Esophagus squamous epithelium (tissue), 5 donors: ENCODE measurements at places on chromosomes 7 and 10.

GRCh38 chr10:79583488-79584024 is 23.3 kb upstream of the SFTPA2 start:
- DNase-seq = no peak

GRCh38 chr7:101947899-101948298 is 130.5 kb downstream of the CUX1 start:
- no peak for DNase-seq

DNA sequence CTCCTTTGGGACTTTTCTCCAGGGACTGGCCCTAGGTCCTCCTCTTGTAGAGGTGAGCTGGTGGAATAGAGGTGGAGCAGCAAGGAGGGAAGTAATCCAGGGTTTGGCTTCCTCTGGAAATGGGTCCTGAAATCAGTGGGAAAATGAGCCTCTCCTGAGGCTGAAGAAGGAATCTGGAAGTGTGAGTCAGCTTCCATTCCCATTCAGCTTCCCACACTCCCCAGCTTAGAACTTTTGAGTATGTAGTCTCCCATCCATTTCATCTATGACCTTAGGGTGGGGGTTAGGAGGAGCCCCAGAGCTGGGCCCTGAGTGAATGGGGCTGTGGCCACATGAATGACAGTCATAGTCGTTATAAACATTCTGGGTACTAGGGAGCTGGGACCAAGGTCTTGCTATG is 17.7 kb downstream of the LDB1 start:
- no peak for DNase-seq

DNA sequence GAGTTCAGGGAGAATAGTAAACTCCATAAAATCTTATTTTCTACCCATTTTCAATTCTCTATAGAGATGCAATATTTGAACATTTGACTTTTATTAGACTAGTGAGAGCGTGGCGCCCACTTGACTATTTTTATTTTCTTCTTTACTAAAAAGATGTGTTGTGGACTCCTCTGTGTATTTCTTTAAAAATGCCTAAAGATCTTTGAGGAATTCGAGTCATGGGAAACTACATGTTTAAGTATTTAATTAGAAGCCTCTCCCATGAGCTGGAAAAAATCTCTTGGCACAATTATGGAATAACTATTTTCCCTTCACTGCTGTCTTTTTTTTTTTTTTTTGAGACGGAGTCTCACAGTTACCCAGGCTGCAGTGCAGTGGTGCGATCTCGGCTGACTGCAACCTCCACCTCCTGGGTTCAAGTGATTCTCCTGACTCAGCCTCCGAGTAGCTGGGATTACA is 124.2 kb downstream of the ARHGAP12 start:
- DNase-seq = no peak

- no peak for DNase-seq
Observed at GRCh38 chr7:139762886-139763285, 14.9 kb downstream of the HIPK2 start.

GRCh38 chr10:129402459-129402858 is 64.6 kb upstream of the MGMT start:
- DNase-seq = no peak

- DNase-seq = no peak
Observed at GRCh38 chr10:6135039-6135438, 46.2 kb downstream of the RBM17 start.

DNA sequence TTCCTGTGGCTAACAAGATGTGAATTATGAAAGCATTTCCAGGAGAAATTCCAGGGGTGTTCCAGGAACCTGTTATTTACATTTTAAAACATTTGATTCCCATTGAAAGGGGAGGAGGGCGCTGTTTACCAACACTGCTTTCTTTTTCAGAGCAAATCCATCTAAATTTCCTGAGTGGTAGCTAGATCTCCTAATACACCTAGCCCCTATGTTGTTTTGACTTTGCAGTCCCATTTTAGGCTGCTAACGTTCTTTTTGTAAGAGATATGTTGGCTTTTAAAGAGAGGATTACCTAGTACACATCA is 130.8 kb downstream of the TCF7L2 start:
- DNase-seq = no peak

GRCh38 chr10:86413046-86413728 is 46.6 kb upstream of the GRID1 start:
- no peak for DNase-seq

- DNase-seq = no peak
Observed at GRCh38 chr10:54854389-54854788, 53.4 kb upstream of the PCDH15 start.

GRCh38 chr7:6346581-6346980 is 74.2 kb upstream of the CYTH3 start:
- DNase-seq = no peak

GRCh38 chr10:120584786-120585185 is 127.8 kb downstream of the PLPP4 start:
- no peak for DNase-seq

- no peak for DNase-seq
Observed at GRCh38 chr10:89450901-89451300, 36.5 kb downstream of the IFIT5 start.

GRCh38 chr10:4894335-4894734 is 68.3 kb downstream of the AKR1E2 start:
- no peak for DNase-seq

GRCh38 chr10:95588025-95588424 is 26.9 kb upstream of the SORBS1 start:
- no peak for DNase-seq

DNA sequence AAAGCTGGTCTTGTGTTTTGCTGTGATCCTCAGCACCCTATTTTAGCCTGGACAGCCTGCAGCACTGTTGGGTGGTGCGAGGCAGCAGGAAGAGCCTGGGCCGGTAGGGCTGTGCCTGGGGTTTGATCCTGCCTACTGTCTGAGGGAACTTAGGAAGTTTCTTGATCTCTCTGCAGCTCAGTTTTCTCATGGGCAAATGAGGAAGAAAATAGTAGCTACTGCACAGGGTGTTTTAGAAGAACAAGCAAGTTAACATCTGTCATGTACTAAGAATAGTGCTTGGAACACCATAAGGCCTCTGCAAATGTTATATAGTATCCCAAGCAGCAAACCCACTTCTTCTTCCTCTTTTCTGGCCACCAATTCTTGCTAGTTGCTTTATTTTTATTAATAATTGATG is 12.0 kb upstream of the AGR2 start:
- DNase-seq = no peak

DNA sequence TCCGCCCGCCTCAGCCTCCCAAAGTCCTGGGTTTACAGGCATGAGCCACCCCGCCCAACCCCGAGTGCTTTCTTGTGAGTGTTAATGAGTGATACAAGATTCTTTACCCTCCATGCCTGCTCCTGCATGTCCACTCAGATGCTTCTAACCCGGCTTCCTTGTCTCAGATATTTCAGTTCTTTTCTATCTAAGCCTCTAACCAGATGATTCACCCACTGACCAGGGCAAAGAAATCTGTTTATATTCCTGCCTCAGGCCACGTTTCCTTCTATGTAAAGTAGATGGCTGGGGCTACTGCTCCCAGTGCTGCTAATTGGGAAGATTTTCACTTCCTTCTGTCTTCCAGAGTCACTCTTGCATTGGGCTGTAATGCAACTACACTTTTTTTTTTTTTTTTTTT is 395.1 kb upstream of the ANKRD30A start:
- no peak for DNase-seq

DNA sequence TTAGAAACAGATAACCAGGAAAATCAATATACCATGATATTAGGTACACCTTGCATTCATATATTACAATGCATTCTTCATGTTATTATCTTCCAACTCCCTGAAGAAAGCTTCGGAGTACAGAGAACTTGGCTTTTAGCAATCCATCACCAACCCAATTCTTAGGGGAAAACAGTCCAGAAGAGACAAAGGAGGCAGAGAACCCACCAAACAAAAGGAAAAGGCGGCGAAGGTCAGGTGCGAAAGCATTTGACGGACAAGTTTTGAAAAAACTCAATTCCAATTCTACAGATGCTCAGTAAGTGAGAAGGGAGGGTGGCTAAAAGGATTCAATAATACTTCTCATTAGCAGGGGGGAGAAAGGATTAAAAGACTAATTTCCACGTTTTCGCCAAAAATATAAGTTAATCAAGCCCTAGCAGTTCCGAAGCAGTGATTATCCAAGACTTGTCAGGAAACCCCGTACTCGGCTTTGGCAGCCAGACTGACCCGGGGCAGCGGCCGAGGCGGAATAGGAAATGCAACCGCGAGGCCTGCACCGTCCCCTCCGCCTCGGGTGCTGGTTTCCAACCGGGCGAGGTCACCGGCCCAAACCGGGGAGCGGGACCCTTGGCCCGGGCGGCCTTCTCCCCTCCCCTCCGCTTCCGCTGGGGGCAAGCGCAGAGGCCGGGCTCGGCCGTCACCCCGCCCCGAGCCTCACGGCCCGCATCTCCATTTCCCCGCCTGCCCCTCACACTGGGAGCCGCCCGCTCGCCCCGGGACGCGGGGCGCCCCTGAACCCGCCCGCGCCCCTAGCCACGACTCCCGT is 747 bp downstream of the GDI2 start:
- no peak for DNase-seq

GRCh38 chr10:125866421-125867029 is 14.6 kb downstream of the DHX32 start:
- no peak for DNase-seq

GRCh38 chr10:80186364-80187012 is 18.8 kb downstream of the ANXA11 start:
- DNase-seq = no peak

- DNase-seq = no peak
Observed at GRCh38 chr7:128153436-128153835, 87.6 kb upstream of the LEP start.

- DNase-seq = no peak
Observed at GRCh38 chr7:4042402-4043045, 639.6 kb upstream of the FOXK1 start.

GRCh38 chr10:71218046-71218650 is 5.8 kb downstream of the UNC5B start:
- no peak for DNase-seq

DNA sequence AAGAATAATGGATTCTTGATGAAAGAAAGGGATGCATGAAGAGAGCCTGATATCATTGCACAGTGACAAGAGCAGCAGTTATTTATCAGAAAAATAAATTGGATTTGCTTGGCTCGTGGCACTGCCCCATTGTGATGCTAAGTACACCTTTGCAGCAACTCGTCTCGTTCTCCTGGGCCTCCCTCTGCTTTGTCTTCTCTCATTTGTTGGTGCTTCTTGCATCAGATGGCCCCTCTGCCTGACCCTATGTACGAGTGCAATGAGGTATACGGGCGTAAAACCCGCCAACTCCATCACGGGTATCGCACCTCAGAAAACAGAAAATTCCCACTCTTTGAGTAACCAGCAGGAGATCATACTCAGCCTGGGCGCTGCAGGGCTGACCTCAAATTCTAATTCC is 107.2 kb upstream of the C10orf90 start:
- DNase-seq = no peak

- DNase-seq = no peak
Observed at GRCh38 chr10:120770496-120770895, 80.7 kb upstream of the WDR11 start.

DNA sequence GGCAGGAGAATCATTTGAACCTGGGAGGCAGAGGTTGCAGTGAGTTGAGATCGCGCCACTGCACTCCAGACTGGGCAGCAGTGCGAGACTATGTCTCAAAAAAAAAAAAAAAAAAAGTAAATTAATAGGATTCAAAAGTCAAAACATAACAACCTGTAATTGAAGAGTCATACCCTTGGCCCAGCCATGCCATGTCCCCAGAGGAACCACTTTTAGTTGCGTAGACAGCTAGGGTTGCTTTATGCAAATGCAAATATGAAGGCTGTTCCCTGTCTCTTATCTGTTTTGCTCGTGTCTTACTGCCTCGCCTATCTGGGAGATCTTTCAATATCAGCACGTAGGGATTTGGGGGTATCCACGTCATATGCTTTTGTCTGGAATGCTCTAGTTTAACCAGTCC is 73.1 kb downstream of the PRKAG2 start:
- DNase-seq = no peak

DNA sequence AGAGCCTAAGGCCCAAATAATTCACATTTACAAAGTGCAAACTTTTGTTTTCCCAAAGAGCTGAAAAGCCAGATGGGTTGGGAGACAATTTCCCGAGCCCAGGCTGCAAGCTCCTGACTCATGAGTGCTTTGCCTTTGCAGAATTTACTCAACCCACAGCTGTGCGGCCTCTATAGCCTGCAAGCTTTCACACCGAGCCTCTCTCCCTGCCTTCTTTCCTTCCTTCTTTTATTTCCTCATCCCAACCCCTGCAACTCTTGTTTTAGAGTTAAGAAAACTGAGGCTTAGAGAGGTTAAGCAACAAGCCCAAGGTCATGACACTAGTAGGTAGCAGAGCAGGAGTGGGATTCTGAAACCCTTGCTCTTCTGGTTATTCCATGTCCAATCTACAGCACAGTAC is 203.0 kb upstream of the GPR26 start:
- DNase-seq = no peak

DNA sequence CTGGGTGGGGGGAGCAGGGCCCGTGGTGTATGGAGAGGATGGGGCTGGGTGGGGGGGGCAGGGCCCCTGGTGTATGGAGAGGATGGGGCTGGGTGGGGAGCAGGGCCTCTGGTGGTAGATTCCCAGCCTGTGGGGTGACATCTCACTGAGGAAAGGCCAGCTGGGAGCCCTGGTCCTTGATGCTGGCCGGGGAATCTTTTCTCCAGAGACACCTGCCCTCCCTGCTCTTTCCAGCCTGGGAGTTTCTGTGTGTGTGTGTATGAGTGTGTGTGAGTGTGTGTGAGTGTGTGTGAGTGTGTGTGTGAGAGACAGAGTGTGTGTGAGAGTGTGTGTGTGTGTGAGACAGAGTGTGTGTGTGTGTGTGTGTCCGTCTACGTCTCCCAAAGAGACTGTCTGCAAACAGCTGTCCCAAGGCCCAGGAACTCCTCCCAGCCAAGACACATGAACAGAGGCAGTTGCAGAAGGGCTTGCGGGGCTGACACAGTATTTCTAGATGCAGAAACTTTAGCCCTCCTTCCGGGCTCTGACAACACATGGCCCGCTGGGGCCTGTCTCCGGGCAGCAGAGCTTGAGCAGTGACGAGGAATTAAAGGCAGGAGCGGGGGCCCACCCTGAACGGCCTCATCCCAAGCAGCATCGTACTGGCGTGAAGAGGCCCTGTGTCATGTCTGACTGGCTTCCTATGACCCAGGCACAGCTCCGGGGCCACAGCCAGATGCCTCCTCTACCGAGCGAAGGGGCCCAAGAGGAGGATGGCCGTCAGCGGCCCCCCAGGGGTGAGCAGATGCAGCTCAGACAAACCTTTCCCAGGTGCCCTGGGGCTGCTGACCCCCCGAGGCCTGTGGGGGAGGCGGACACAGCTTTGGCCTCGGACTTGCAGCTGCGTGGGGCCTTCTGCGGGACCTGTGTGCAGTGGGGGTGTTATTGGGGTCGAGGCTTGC is 24.3 kb downstream of the FAM20C start:
- no peak for DNase-seq
